ENCODE measurements at places on chromosomes 7 and 10.

- peak; percentile 73 for DNase-seq
Observed at GRCh38 chr7:36115448-36116321, 37.4 kb upstream of the EEPD1 start.

GRCh38 chr10:62812672-62813439, 3.3 kb downstream of the EGR2 start:
- DNase-seq: no peak

- DNase-seq: no peak
Observed at GRCh38 chr10:128466831-128467371, 340.7 kb upstream of the MKI67 start.

DNA sequence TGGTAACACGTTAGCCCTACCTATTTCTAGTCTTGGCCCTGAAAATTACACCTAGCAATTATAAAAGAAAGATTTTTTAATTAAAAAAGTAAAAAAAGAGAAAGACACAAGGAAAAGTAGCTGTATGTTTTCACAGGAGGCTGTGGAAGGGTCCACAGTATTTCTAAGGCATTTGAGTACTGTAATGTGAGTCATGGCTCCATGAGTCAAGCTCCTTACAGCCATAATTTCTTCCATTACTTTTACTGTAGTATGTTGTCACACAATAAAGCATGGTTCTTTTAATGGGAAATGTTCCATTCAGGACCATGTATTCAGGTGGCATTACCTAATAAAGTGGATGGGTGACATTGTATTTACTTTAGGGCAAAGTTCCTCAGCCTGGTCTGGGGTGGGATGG, 113.4 kb downstream of the GPR37 start:
- DNase-seq: no peak

DNA sequence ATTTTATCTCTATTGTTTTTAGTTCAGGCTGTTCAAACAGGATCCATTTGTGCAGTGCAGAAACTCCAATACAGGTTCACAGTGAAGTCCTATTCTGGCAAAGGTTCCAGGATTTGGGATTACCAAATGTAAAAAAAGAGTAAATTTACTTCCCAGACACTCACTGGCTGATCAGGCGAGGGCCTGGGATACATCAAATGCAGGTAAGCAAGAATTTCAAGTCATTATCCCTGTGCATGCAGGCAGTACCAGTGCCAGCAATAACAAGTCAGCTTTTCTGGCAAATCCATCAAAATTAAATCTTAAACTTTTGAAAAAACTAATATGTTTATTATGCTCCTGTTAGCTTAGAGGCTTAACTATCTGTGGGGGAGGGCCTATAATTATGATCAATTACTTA, 6.3 kb downstream of the CDK6 start:
- no peak for DNase-seq

- DNase-seq: no peak
Observed at GRCh38 chr10:117223693-117224430, 17.1 kb upstream of the SLC18A2 start.

DNA sequence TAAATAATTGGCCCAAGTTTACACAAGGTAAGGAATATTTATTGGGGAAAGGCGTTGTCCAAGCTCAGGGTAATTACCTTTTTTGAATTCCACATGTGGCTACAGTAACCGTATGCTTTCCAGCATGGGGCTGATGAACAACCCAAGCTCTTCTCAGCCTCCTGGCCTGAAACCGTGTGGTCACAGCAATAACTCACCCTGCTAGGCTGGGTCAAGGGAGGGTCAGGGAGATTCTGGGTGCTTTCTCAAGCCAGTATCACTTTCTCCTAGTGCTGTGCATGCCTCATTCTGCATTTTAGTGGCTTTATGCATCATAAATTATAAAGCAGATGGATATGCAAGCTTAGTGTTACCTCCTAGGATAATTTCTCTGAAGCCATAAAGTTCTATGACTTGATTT, 273.9 kb downstream of the PAXIP1 start:
- DNase-seq: no peak

DNA sequence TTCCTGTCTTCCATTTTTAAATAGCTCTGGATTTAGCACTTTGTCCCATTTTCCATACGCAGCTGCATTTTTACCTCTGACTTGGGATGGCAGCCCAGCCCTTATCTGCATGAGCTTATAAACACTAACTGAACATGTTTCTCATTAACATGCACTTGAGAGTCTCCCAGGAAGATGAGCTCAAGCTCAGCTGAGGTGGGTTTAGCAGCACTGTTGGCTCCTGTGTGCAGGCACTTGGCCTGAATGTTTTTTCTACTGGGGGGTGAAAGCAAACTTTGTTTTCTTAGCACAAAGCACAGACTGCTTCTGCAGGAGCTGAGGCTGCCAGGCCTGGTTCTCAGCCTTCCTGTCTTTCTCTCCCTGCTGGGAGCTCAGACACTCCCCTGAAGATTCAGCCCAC, 1093.6 kb upstream of the AUTS2 start:
- DNase-seq: no peak

DNA sequence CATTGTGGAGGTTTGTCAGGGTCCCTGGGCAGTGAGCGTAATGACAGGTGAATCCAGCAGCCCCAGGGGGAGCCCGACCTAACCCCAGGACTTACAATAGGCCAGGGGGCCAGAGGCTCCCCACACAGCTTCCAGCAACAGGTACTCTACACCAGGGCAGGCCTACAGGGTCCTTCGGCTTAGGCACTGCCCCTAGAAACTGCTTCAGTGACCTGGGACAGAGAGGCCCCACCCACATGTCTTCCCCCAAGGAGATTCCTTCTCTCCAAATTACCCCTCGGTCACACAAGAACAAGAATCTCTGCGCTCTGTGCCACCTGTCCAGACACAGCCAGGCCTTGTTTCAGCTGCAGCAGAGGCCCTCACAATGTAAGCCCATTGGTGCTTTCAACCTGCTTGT, 24.4 kb downstream of the SKIDA1 start:
- DNase-seq: no peak

GRCh38 chr10:35423505-35424306, 87.4 kb downstream of the CCNY start:
- no peak for DNase-seq

DNA sequence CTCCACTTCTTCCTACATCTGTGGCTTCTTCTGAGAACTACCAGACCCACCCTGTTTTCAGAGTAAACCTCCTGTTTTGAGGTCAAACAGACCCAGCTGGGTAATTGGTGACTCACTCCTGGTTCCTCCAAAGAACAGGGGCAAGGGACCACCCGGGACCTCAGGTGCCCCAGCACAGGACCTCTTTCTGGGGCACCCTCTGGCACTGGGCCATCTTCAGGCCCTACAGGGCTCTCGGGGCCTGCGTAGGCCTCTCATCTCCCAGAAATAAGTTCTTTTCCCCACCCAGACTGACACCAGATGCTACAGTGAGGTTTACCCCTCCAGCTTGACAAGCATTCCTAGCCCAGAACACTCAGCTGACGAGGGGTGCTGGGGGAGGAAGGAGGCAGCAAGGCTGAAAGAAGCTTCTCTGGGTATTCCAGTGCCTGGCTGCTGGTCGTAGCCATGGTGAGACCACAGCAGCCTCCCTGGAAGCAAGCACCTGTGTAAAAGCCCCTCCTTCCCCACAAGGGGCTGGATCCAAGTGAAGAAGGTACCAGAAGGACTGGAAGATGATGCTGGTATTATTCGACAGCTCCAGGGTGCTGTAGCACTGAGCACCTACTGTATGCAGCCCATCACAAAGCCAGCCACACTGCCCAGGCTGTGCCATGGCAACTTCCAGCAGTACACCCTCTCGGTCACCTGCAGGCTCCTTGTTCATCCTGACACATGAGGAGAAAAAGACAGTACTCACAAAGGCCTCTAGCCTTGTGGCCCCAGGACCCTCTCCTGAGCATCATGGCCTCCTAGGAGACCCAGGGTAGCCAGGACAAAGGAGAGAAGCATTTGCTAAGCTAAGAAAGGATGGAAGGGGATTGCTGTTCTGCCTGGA, 47.4 kb downstream of the ALOX5 start:
- DNase-seq: peak; percentile 30

GRCh38 chr7:46752881-46753366, 829.0 kb downstream of the TNS3 start:
- no peak for DNase-seq

- DNase-seq: no peak
Observed at GRCh38 chr7:88141953-88142352, 77.9 kb downstream of the SRI start.

GRCh38 chr10:26858707-26859034, 2.1 kb downstream of the ABI1 start:
- no peak for DNase-seq

- DNase-seq: no peak
Observed at GRCh38 chr10:74121368-74121767, 29.3 kb downstream of the AP3M1 start.

DNA sequence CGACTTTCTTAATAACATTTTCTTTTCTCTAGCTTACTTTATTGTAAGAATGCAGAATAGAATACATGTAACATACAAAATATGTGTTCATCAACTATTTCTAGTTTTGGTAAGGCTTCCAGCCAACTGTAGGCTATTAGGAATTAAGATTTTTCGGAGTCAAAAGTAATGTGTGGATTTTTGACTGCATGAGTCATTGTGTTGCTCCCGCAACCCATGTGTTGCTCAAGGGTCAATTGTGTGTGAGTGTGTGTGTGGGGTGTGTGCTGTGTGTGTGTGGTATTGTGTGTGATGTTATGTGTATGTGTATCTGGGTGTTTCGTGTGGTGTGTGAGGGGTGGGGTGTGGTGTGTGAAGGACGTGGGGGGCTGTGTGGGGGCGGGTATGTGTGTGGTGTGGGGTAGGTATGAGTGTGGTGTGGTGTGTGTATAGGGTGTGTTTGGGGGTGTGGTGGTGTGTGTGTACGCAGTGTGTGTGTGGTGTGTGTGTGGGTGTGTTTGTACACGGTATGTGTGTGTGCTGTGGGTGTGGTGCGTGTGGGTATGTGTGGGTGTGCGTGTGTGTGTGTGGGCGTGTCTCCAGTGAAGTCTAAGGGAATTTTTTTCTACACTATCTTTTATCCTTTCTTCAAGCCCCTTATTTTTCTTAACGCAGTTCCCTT, 60.5 kb downstream of the RSU1 start:
- DNase-seq: no peak

- peak; percentile 71 for DNase-seq
Observed at GRCh38 chr10:32959006-32959920, 1.2 kb upstream of the ITGB1 start.

GRCh38 chr7:55019691-55020465, 1.1 kb downstream of the EGFR start:
- DNase-seq: peak; percentile 52

- DNase-seq: no peak
Observed at GRCh38 chr7:47428052-47428767, 153.7 kb downstream of the TNS3 start.

DNA sequence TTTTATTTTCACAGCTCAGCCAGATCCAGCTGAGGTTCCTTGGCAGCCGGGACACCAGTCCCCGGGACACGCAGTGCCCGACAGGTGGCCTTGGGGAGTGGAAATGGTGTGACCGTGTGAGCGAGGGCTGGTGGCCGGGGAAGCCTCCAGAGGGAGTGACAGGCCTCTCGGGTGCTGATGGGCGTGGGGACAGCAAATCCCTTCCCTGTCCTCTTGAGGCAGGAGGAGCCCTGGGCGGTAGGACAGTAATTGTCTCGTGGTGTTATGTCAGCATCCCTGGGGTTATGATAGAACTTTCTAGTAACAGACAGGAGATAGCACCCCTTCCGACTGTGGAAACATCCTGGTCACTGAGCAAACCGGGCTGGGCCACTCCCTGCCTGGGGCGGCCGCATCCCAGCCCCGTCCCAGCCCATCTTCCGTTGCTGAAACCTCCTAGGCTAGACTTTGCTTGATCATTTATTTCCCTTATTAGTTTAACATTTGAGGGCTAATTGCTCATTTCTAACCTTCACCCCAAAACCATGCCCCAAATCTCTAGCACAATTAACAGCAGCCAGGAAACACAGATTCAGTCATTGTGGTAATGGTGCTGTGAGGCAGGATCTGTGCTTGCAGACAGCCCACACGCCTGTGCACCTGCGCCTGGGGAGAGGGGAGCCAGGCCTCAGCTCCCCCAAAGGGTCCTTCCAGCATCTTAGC, 63.3 kb downstream of the ELFN1 start:
- no peak for DNase-seq

DNA sequence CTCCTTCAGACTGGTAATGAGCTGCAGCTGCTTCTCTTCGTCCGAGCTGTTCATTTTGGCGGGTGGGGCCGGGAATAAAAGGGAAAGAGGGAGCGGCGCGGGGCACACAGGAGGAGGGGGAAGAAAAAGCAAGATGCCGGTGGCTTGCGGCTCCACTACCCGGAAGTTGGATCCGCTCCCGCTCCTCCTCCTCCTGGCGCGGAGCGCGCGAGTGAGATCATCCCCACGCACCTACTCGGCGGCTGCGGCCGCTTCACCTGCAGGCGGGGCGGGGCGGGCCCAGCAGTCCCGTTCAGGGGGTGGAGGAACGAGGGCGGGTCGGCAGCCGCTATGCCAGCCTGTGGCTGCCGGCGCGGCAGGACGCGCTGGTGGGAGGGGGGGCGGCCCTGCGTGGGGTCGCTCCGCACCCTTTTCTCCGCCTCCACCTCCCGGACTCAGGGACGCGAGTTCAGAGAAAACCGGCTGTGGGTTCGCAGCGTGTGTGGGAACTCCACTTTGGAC, at the start of gene SHTN1:
Gene SHTN1, minus strand, starts transcription at position 162 of the 501 bp plus-strand sequence. Its CDS starts 108 bp downstream, at position 54.
- peak; percentile 43 for DNase-seq

DNA sequence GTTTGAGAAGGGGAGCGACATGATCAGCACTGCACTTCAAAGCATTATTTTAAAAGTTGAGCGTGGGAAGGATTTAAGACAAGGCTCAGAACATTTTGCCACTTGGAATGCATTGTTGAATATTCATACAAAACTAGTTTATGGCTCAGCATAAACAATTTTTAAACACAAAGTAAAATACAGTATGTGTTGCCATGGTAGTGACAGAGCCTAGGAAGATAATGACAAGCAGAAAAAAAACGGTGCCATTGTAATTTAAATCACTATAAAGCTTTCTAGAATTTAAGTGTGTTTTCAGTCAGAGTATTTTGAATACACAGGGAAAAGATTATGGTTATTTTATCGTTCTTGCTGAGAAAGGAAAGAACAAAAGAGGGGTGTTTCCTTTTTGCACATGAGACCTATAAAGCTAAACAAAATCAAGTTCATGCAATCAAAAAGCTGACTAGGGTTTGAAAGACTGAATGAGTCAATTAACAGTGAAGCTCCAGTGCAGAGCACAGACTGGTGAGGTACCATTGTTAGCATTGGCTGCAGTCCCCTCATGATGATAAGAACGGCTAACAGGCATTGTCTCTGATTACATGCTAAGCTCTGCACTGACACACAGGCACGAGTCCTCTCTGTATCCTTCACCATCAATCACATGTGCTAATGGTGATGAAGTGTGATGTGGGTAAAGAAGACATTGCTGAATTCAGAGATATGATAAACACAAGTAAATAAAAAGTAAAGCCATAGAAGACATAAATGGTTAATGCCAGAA, 181.9 kb upstream of the VSTM2A start:
- no peak for DNase-seq

DNA sequence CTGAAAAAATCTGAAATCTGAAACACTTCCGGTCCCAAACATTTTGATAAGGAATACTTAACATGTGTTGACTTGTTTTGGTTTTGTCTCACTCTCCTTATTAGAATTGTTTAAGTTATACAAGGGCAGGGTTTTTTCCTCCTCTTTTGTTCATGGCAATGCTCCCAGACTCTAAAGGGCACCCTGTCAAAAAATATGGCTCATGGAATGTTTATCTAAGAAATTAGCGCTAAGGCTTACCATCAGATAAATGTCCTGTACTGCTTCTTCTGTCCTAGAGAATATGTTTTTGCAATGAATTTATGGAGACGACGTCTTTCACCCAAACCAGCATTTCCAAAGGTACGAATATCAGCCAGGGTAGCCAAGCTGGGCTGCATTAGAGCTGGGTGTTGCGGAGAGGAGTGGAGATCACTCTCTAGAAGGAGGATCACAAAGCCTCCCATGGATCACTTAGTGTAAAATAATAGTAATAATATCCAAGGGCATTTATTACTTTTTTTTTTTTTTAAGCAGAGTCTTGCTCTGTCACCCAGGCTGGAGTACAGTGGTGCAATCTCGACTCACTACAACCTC, 46.8 kb downstream of the ERLIN1 start:
- DNase-seq: no peak

All from GM13977 (cell line).